Left renal cortex interstitium (tissue), 4 donors: ENCODE measurements at places on chromosomes 4 and X. TPM values are rescaled to one million over a fixed set of nuclear protein-coding genes. Genes with fewer than 3 reads are reported as not detected.

GAGE12H gene
- polyA plus RNA-seq = not detected

GLRA3 gene
- 0.07 TPM for polyA plus RNA-seq

USP26 gene
- not detected for polyA plus RNA-seq

MAGEE2 gene
- polyA plus RNA-seq = 1.0 TPM

WAS gene
- 3.2 TPM for polyA plus RNA-seq

OFD1 gene
- polyA plus RNA-seq = 38.0 TPM

OTC gene
- not detected for polyA plus RNA-seq

FABP2 gene
- polyA plus RNA-seq = 0.06 TPM

NRK gene
- polyA plus RNA-seq = 17.5 TPM

ADH1C gene
- 117 TPM for polyA plus RNA-seq

H2BW1 gene
- not detected for polyA plus RNA-seq

USP17L29 gene
- polyA plus RNA-seq = not detected

TECRL gene
- polyA plus RNA-seq = not detected

SERTM2 gene
- polyA plus RNA-seq = not detected

DOK7 gene
- polyA plus RNA-seq = 2.0 TPM

S100P gene
- polyA plus RNA-seq = 8.1 TPM

PTPN13 gene
- polyA plus RNA-seq = 126 TPM

ZNF674 gene
- polyA plus RNA-seq = 7.2 TPM
